ENCODE measurements at places on chromosomes 6 and 20.

GRCh38 chr6:24931718-24932691 lies 3.8 kb downstream of the RIPOR2 start:
- DNase-seq = no peak

DNA sequence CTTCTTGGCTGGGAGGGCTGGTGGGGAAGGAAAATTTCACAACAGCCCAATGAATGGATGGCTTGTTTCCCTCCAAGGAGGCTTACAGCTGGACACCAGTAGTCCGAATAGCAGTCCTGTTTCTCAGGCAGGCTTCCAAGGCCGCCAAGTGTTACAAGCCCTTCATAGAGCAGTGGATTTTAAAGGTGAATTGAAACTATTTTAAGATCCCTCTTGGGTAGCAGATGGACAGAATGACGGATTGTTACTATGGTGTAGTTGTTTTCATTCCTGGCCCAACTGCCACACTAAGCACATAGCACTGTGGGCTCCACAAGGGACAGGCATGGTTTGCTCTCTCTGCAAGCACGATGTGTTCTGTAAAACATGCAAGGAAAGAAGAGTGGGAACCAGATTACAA lies 203.3 kb upstream of the TAB2 start:
- no peak for DNase-seq

DNA sequence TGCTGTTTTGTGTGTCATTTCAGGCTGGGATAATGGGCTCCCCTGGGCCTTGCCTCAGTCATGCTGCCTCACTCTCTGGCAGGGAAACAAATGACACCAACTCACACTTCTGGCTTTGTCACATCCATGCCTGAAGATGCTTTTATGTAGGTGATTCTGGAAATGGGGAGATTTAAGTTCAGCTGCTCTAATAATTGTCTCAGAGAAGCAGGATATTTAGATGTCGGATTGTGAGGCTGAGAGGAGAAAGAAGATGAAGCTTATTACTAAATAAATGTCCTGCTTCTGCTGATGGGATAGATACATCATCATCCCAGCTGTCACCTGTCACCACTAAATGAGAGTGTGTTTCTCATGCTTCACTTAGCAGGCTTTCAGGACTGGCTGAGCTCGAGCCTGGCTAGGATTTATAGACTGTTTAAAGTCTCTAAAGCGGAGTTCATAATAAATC lies 480.2 kb upstream of the SPTLC3 start:
- DNase-seq = no peak

DNA sequence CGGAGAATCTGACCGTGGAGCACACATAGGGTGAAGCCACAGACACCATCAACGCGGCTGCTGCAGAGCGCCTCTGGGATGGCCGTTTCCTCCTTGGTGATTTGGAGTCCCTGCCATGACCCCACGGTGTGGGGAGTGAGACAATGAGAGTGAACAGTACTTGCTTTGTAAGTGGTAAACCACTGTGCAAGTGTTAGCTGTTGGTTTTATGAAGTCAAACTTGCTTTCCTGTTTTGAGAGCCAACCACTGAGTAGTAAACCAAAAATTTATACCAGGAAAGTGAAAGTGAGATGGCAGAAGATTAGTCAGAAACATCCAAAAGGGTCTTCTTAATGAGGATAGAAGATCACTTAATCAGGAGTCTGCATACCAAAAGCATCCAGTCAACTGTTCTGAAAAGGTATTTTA lies 160.7 kb downstream of the FOXC1 start:
- DNase-seq = no peak

DNA sequence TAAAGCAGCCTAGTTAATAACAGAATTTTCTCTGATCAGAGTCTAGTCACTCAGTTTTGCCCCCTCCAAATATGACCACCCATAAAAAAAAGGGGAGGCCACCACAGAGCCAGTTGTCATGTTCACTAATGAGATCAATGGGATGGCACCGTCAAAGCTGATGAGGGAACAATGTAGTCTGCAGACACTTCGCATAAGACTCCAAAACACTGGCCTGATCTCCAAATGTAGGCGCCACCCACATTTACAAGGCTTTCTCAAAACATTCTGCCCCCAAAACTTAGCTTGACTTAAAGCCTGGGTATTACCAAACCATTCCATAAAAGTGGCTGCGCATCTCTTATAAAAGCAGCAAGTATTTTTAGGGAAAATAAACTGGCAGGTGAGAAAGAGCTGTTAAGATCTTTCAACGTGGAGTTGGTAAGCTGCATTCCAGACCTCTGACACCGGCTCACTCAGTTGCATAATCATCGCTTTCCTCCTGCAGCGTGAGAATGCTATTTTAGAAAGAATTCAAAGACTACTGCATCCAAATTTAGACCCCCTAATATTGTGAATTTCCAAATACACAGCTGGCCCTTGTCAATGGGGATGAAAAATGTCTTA lies 59.3 kb downstream of the TBC1D7 start:
- DNase-seq = no peak

DNA sequence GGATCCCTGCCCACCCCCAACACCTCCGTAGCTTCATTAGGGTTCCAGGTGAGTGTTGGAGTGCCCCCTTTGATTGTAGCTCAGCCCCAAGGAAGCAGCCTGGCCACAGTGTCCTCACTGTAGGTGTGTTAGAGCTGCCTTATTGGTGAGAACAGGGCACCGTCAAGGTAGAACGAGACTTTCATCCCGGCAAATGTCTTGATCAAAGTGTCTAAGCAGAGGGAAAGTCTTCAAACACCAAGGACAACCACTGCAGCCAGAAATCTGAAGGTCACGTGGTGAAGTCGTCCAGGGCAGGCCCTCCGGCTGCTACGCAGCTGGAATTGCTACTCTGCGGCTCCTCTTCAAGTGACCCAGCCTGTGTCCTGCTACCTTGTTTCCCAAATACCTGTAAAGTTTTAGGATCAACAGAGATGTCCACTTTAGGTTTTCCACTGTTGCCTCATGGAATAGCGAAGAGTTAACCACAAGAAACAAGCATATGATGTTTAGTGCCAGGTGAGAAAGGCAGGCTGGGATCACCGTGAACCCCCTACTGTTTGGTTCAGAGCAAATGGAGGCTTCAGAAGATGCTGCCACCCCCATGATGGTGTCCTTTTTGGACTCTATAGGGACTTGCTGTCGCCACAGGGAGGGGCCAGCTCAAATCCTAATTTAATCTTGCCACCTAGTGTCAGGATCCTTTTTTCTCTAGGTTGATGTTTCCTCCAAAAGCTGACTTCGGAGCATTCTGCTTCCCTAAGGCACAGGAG lies 1.7 kb upstream of the DLL1 start:
- no peak for DNase-seq

- DNase-seq = no peak
These were observed 23.7 kb downstream of the ZNF311 start for GRCh38 chr6:28981431-28981832.

DNA sequence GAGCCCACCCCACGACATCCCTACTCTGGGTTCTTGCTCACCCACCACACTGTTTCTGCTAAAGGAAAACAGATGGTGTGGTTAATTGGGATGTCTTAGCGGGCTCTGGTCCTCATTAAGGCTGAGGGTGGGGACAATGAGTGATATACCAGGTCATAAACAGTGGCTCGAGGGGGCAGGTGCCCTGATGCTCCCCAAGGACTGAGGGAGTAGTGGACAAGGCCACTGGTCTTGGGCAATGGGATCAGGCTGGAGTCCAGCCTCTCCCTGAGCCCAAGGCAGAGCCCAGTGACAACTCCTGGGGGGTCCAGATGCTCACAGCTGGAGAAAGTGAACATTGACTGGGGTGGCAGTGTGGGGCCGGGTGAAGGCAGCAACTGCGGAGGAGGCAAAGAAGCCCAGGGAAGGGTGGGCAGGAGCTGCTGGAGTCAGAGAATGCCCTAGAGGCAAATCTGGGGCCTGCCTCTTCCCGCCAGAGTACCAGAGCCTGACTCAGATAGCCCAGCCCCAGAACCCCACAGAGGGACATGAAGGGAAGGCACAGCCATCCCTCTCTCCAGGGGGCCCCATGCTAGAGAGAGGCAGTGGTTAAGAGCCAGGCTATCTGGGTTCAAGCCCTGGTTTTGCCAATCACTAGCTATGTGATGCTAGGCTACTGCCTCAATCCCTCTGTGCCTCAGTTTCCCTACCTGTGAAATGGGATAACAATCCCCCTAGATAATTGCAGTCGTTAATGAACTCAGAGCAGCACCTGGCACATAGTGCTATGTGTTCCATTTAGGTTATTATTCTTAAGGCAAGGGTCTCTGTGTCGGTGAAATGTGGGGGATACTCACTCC lies 72.3 kb downstream of the MRPL14 start:
- no peak for DNase-seq

DNA sequence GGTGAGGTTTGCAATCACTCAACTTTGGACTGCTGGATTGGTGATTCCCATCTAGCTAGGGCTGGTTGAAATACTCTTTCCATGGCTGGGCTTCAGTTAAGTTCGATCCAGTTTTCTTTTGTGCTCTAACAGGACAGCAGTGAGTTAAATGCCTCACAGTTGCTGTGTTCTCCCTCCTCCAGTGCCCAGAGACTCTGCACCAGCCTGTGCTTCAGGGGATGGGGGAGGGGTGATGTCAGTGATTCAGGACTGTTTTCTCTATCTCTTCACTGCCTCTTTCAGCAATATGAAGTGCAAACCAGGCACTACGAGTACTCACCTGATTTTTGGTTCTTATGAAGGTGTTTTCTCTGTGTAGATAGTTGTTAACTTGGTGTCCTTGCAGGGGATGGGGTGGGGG lies 88.2 kb upstream of the FAM83B start:
- DNase-seq = no peak

DNA sequence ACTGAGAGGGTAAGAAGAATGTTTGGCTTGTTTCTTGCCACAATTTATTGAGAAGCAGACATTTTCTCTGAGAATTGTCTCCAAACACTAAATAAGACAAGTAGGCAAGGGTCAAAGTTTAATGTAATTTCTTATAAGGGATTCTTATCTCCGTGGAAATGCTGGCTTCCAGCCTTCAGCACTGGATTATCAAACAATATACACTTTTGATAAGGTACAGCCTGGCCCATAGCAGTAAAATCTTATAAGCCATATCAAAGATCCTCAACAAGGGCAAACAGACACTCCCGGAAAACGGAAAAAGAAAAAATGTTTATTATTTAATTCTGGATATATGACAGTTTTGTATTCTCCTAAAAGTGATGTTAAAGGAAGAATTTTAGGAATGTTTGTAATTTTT lies 18.5 kb upstream of the ZSCAN9 start:
- DNase-seq = no peak

- DNase-seq = no peak
These were observed 424.5 kb downstream of the GRIK2 start for GRCh38 chr6:101818051-101818450.

DNA sequence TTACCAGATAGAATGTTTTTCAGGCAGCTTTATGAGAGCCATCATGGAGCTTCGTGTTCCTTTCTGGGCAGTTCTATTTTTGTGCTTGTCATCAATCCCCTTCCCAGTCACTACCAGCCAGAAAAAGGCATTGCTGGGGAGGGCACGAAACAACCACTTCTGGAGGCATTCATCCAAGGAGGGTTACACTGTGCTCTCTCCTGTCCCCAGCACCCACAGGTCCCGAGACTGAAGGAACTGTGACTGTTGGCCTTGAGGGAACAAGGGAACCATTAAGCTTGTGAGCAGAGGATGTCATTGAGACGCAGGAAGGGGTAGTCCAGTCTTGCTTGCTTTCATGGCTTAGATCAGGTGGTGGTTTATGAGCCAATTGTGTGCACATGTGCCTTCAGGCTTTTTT lies 20.1 kb upstream of the ENPP5 start:
- DNase-seq = no peak

DNA sequence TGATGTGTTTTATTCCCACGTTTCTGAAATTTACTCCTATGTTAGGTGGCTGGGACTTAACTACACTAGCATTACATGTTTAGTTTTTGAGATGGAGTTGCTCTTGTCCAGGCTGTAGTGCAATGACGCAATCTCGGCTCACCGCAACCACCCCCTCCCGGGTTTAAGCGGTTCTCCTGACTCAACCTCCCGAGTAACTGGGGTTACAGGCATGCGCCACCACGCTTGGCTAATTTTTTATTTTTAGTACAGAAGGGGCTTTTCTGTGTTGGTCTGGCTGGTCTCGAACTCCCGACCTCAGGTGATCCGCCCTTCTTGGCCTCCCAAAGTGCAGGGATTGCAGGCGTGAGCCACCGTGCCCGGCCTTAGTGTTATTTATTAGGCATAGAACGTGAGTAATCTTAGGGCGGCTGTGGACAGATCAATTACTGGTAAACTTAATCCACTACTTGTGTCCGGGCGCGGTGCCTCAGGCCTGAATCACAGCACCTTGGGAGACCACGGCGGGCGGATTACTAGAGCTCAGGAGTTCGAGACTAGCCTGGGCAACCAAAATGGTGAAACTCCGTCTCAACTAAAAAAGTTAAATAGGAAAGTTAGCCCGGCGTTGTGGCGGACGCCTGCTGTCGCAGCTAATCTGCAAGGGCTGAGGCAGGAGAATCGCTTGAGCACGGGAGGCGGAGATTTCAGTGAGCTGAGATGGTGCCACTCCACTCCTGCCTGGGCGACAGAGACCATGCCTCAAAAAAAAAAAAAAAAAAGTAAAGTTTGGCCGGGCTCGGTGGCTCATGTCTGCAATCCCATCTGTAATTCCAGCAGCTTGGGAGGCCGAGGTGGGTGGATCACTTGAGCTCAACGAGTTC lies 123.7 kb upstream of the BTN3A2 start:
- no peak for DNase-seq

- DNase-seq = no peak
These were observed 65.3 kb downstream of the AFG1L start for GRCh38 chr6:108359901-108360882.

- no peak for DNase-seq
These were observed 309.2 kb downstream of the CDH4 start for GRCh38 chr20:61561111-61561830.

DNA sequence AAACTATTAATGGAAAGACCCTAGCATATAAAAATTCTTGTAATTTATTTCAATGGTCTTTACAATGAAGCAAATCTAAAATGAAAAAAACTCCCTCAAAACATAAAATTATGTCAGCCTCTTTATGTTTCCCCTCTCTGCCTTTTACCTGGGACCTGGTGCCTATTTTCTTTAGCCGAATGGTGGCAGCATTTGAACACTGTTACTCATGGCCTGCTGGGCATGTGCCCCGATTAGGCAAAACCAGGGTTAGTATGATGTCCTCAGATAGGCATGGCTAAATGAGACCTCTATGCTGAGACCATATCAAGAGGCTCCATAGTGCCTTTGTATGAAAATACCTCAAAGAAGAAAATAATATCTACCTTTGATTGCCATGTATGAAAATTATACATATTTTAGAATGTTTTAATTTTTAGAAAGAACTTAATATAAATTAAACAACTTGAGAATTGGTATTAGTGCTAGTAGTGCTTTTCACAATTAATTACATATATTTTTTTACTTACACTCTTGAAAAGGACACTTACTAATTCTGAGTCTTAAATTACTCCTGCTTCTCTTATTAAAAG lies 22.5 kb upstream of the C6orf58 start:
- DNase-seq = no peak

GRCh38 chr6:53724501-53724900 lies 58.9 kb upstream of the KLHL31 start:
- DNase-seq = no peak
